Suppressor macrophage (primary cell): ENCODE measurements at places on chromosomes 6 and 20.
A peak's percentile ranks its signal among the peaks of the same experiment; 100 is the strongest.

DNA sequence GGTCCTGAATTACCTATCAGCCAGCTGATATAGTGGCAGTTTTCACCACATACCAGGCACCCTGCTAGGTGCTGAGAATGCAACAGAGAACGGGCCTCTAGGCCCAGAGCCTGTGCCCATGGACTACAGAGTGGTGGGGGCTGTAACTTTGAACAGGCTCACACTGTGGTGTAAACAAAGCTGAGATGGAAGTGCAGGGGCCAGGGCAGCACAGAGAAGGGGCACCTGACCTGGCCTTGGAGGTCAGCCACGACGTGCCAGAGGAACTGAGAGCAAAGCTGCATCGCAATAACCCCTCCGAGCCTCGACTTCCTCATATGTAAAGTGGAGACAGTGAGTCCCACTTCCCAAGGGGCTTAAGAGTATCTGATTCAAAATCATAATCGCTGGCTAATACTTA is 105.8 kb downstream of the MAFB start:
- peak; percentile 48 for DNase-seq

DNA sequence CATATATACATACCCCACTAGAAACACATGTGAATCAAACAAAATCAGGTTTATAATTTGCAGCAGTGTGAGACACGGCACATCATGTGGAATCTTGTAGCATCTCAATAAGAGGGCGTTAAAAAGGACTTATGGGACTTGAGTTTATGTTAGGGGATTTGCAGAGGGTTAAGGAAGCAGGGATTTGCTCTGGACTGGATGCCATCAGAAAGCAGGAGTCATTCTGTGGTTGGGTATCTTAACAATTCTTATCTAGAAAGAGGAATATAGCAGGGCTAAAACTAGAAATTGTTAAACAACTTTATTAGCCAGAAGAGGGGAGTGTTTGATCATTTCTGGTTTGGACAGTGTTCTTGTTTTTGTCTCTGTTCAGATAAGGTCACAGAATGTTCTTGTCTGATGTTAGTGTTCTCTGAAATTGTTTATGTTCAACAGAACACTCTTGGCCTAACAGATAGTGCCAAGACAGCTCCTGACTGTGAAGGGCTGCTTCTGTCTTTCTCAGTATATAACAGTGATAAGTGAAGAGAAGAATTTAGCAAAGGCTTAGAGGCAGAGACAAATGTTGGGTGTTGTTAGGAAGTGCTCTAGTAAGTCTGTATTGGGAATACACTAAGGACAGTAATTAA is 39.2 kb downstream of the LIN28B start:
- no peak for DNase-seq

- no peak for DNase-seq
These were observed 116.2 kb downstream of the ME1 start for GRCh38 chr6:83314693-83315092.

- DNase-seq: no peak
These were observed 11.0 kb downstream of the C6orf118 start for GRCh38 chr6:165298402-165298801.

DNA sequence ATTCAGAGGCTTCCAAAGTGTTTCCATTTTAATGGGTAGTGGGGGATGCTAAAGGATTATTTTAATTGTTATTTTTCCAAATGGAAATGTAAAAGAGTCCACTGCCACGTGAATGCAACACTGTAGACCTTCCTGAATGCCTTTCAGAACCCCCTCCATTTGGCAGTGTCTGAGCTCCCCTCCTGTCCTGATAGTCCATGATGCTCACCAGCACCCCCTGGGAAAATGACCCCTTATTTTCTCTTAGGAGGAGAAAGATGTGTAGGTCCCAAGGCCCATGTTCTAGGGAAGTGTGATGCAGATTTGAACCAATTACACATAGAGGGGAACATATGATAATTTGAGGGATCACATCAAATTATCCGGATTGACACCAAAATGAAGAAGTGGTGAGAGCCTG is 46.8 kb upstream of the SH3BGRL2 start:
- no peak for DNase-seq

DNA sequence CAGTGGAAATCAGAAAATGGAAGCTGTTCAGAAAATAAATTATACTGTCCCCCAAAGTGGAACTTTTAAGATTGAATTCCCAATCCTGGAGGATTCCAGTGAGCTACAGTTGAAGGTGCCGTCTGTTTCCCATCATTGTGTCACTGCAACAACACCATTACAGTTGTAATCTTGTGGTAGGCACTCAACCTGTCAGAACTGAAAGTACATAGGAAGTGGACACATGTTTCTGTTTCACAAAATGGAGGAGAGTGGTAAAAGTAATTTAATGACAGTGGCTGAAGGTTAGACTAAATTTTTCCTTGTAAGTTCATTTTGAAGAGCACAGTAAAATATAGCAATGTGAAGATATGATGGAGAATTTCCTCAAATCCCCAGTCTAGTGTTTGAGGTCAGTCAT is 70.0 kb downstream of the CD109 start:
- DNase-seq: no peak

- DNase-seq: no peak
These were observed 42.8 kb downstream of the CDC5L start for GRCh38 chr6:44430326-44430725.

- DNase-seq: no peak
These were observed 276.0 kb downstream of the GJA1 start for GRCh38 chr6:121711472-121711871.

DNA sequence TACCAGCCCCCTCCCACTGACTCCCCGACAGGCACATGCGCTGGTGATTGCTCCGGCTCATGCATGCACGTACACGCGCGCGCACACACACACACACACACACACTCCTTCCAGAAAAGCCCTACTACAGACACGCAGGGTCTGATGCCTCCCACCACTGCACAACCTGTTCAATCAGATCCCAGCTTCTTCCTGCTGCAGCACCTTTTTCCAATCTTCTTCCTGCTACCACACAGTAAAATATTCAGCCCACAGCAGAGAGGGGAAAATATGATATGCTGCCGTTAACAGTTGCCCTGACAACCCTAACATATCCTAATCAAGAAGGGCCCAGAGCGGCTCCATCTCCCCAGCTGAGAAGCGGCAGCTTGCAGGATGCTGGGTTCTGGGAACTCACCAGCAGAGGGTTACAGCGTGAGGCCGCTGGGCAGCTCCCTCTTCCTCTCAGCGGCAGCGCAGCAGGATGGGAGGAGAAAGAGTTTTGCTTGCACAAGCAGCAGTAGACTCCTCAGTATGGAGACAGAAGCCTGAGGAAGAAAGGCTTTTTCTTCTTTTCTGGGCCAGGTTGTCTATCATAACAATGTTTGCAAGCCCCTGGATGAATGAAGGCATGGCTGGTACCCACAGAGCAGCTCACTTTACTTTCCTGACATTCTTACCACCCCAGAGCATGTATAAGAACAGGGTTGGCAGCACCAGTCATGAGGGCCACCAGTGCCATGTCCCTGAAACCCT is 23.9 kb downstream of the MAP7 start:
- peak; percentile 84 for DNase-seq

GRCh38 chr6:73523434-73524123 is 2.7 kb upstream of the EEF1A1 start:
- peak; percentile 78 for DNase-seq

GRCh38 chr6:3929281-3929798 is 80.2 kb downstream of the FAM50B start:
- no peak for DNase-seq

- no peak for DNase-seq
These were observed 221.9 kb upstream of the QKI start for GRCh38 chr6:163192591-163192990.

DNA sequence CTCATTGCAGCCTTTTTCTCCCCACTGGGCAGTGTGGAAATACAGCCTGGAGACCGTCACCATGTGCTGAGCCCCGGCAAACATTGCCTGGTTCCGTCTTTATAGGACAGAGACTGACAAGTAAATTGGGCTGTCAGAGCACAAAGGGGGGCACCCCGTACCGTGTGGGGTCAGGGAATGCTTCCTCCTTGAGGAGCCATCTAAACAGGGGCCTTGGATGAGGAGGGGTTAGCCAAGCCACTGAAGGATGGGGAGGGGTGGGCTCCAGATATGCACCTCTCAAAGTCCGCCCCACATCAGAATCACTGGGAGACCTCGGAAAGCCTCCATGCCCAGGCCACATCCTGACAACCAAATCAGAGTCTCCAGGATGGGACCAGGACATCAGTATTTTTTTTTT is 73.9 kb downstream of the NFATC2 start:
- no peak for DNase-seq

- DNase-seq: no peak
These were observed 173.1 kb downstream of the HACE1 start for GRCh38 chr6:104686550-104687175.

DNA sequence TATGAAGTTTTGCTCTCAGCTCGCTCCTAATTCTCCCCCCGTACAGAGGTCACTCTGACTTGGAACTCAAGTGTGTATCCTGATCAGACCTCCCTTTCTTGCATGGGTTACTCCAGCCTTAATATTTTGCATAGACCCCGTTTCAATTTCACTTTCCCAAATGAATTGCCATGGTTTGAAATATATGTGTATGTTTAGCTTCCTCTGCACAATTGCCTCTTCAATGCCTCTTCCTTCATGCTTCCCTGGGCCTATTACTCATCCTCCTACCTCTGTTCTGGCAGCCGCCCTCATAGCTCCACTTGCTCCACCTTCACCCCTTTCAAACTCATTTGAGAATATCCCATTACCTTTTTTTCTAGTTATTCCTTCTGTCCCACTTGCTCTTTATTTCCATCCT is 90.0 kb upstream of the SAMD5 start:
- no peak for DNase-seq

DNA sequence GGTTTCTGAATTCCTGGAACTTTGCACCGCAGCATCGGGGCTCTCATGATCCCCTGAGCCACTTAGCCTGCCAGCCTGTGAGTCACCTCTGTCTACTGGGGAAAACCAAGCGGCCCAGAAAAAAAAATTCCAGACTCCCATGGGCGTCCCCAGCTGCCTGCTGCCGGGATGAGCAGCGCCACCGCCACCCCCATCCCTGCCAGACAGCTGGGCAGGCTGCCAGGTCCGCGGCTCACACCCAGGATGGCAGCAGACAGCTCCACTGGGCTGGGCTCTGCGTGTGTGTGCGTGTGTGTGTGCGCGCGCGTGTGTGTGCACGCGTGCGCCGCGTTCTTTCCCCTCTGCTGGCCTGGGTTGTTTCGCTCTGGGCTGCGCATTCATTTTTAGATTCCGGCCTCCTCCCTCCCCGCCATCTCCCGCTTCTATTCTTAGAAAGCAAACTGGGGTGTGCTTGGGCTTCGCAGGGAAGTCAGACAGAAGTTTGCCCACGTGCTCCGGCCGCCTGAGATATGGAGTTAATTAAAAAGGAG is 38.9 kb upstream of the PMEPA1 start:
- DNase-seq: peak; percentile 87

DNA sequence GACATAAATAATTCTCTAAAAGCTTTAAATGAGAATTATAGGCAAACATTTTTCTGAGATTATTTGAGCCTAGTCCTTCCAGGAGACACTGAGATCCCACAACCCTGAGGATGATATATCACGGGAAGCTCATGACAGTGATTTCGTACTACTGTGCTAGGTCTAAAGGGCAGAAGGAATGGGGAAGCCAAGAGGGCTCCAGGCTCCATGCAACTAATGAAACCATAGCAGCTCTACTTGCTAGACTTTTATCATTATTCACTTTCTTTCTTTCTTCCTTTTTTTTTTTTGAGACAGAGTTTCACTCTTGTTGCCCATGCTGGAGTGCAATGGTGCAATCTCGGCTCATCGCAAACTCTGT is 57.3 kb upstream of the SGK1 start:
- peak; percentile 84 for DNase-seq

DNA sequence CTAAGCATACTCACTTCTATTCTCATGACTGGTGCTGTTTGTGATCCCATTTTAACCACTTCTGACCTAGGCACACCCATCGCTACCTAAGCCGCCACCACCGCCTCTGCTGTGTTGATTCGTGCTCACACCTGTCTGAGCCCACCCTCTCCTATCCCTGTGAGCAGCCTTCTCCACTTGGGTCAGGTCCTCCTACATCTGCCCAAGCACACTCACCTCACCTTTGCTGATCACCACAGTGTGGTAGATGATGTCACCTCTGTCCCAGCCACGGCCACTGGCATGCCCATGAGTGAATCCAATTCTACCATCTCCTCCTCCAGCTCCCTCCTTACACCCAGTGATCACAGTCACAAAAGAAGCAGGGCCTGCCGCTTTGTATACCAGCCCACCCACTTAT is 20.8 kb downstream of the MUC22 start:
- DNase-seq: no peak

DNA sequence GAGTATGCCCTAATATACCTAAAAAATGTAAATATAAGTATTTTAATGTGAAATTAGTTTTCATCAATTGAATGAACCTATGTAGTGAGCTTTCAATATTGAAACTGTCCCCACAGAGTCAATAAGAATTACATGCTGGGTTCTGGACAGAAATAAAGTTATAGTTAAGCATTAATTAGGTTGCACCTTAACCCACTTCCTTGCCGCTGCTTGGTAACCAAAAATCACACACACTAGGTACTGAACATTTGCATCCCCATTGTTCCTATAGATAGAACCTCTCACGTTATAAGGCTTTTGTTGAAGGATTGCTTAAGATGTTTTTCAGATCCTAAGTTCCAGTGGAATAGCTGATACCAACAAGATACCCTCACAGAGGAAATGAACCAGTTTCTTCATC is 237.1 kb upstream of the OPRM1 start:
- DNase-seq: no peak

- no peak for DNase-seq
These were observed 6.7 kb upstream of the ACSS1 start for GRCh38 chr20:25064561-25065071.

DNA sequence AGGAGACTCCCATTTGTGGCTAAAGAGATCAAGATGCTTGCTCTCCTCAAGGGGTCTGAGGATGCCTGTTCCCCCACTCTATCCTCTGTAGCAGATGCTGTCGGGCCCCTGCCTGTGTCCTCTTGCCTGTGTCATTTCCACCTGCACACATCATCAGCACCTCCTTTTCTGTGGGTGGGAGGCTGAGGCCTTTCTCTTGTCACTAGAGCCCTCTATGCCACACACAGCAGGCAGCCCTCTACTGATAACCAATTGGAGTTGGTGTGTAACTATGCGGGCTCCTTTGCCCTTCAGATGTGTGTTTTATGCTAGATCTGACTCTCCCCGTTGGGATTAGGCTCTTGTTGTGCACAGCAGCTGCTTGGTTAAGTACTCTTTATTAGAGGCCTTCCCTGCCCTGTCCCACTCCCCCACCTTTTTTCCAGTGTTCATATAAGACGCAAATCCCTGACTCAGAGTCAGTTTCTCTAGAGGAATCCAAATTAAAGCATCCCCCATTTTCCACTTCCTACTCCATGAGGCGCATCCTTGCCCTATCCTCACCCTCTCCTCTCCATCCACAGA is 7.7 kb downstream of the TREML2 start:
- DNase-seq: no peak

DNA sequence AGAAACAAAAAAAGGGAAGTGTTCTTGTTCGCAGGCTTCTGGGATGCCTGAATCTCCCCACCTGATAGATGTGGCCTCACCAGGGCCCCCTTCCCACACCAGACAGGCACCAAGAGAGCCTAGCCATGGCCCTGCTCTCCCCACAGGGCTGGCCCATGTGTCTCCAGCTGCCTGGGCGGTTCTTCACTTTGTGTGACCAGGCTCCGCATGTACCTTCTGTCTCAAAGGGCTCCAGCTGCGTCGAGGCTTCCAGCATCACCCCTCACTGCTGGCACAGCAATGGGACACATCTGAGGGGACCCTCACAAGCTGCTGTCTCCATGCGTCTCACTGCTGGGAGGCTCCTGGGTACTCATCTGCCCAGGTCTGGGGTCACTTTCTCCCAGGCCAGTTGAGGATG is 362.9 kb downstream of the ZFAND3 start:
- no peak for DNase-seq
